B cell (primary cell): ENCODE measurements at places on chromosomes 1 and 21. TPM values are rescaled to one million over a fixed set of nuclear protein-coding genes. Genes with fewer than 3 reads are reported as not detected.
A peak's percentile ranks its signal among the peaks of the same experiment; 100 is the strongest.

DNA sequence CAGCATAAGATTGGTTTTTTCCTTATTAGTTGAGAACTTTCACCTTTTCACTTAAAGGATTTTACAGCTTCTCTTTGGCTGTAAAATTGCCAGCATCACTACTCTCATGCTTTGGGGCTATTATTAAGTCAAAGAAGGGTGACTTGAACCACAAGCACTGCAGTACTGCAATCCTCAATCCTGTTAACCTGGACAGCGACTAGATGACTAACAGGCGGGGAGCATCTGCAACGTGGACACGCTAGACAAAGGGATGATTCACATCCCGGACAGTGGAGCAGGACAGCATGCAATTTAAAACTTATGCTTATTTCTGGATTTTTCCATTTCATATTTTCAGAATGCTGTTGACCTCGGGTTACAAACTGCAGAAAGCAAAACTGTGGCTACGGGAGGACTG is 8.1 kb downstream of the ARV1 start:
- no peak for DNase-seq

DNA sequence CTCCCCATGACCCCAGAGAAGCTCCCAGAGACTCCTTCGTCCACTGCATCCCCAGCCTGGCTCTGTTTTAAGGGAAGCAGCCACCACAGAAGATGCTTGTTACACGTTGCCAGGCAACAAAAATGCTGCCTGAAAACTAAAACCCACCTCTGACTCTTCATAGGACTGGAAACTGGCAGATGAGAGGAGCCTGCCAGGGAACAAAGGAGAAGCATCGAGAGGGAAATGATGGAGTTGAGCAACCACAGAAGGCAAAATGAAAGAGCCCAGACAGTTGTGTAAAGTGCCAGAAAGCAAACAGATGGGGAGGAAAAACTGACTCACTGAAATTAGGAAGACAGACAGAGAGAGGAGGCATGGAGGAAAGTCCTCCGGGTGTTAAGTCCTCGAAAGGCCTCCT is 118.4 kb downstream of the KCNN3 start:
- DNase-seq, result no peak

DNA sequence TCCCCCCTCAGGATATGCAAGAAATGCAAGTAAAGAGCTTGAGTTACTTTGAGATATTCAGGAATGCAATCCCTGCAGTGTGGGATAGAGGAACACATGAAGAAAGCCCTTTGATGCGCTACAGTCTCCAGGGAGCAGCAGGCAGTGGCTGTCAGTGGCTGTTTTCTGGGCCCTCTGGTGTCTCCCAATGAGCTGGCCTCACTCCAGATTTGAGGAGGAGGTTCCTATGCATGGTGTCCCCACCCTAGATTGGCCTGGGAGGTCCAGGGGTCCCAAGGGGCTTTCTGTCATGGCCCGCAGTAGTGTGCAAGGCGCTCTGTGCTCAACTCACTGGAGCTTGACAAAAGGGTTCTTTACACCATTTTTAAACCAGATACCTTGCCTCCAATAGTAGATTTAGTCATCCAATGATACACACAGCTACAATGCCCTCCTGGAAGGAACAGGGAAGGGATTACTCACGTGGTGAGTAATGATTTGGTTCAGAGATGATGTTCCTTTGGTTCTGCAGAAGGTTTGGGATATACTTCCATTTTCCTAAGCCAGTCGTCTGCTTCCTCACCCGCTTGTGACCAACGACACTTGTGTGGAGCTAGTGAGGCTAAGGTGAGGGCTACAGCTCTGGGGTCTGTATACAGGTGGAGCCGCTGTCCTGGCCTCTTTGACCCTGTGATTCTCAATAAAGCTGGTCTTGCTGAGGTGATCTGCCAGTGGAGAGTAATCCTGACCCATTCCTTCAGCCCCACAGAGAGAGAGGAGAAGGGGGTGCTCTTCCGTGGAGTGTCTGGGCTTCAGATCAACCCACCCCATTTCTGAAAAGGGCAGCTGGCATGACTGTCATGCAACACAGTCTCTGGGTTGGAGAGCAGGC is 6.6 kb downstream of the BATF3 start:
- no peak for DNase-seq

DNA sequence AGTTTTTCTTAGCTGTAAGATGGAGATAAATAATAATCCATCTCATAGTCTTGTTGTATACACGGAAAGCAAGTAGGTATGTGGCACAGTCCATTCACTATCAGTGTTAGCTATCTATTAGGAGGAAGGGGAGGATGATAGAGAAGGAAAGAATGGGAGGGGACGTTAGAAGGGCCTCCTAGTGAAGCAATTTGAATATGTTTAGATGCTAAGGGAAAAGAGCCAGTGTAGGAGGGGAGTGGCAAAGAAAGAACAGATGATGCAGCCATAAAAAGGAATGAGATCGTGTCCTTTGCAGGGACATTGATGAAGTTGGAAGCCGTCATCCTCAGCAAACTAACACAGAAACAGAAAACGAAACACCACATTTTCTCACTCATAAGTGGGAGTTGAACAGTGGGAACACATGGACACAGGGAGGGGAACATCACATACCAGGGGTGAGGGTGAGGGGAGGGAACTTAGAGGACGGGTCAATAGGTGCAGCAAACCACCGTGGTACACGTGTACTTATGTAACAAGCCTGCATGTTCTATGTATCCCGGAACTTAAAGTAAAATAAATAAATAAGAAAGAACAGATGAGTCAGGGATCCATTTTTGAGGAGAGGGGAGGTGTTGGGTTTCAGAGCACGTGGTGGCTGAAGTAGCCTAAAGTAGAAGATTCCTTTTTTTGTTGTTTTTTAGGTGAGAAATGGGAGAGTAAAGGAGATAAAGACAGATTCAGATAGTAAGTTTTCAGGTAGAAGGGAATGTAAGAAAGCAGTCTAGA is 124.1 kb downstream of the POU2F1 start:
- no peak for DNase-seq

- DNase-seq, result peak; percentile 69
Measured at GRCh38 chr1:109910123-109910962, at the start of gene CSF1. Gene CSF1 (plus strand): TSS chr1:109910849. CDS start chr1:109911024, 175 bp downstream.

- no peak for DNase-seq
Measured at GRCh38 chr1:54882519-54882918, 4.5 kb downstream of the DHCR24 start.

DNA sequence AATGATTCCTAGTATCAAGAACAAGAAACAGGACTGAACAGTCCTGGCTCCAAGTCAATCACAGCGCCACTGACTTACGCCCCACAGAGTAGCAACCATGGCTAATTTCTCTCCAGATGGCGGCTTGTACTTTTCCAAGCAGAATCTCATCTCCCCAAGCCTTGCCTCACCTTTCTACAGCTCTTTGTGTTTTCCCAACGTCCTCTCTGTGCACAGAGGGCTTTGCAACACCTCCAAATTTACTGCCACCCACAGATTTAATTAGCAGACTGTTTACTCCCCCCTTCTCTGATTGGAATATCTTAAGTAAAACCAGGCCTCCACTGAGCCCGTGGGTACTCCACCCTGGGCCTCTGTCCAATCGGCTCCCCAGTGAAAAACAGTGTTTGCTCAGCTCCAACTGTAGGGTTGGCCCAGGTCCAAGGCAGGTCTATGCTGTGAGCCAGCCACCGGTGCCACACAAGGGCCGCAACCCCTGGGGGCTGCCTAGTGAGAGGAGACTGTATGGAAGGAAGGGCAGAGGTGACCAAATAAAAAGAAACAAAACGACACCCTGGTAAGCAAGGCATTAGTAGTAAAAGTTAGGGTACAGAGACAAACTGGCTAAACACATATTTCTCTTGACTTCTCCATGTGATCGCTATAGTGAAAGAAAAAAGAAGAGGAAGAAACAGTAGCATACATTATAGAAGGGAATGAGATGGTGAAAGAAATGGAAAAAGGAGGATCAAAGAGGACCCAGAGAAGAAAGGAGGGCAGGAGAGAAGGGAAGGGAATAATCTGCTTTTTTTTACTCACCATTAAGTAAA is 128.4 kb upstream of the SOD1 start:
- no peak for DNase-seq

GRCh38 chr1:7606096-7606495 is 165.0 kb upstream of the VAMP3 start:
- DNase-seq, result no peak

DNA sequence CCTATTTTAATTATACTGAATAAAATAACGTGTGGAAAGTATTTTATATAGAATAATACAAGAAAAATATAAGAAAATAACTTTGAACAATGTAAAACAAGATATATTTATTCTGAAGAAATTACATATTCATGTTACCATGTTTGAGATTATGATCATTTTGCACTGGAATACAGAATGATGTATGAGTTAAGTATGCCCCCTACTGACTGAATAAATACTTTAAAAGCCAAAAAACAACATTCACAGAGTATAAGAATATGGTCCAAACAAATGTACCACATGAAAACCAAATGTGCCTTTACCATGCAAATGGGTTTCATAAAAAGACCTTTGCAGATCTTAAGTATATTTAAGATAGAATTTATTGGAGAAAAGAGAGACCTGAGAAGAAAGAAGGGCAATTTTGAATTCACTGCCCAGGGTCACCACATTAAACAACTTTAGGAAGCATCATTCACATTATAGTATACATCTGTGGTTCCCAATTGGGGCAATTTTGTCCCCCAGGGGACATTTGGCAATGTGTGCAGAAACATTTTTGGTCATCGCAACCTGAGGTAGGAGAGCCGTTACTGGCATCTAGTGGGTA is 136.6 kb upstream of the GFI1 start:
- peak; percentile 9 for DNase-seq

AMY1A gene
- not detected in 2 replicates for total RNA-seq

CELA2B gene
- not detected in 2 replicates for total RNA-seq

PDC gene
- total RNA-seq, result not detected in 2 replicates

PADI2 gene
- total RNA-seq, result 14.2 and 15.2 TPM in 2 replicates

TMEM240 gene
- 0.66 and 1.8 TPM in 2 replicates for total RNA-seq

VSIG8 gene
- 0.17 TPM in 1 of 2 replicates, not detected in the other for total RNA-seq

KIF2C gene
- total RNA-seq, result 0.25 and 0.51 TPM in 2 replicates

RIMKLA gene
- not detected in 2 replicates for total RNA-seq

GPR25 gene
- 1.8 and 3.1 TPM in 2 replicates for total RNA-seq
